ENCODE measurements at places on chromosomes 6 and 20. TPM values are rescaled to one million over a fixed set of nuclear protein-coding genes. Genes with fewer than 3 reads are reported as not detected.

Gene CST2
- total RNA-seq, result 17.5 TPM

Gene DNAH8
- not detected for total RNA-seq

Gene BANF2
- total RNA-seq, result not detected

Gene RIMS1
- 2.3 TPM for total RNA-seq

Gene PHACTR1
- total RNA-seq, result 1.6 TPM

Gene SIRPA
- total RNA-seq, result 13.6 TPM

Gene CTAGE9
- total RNA-seq, result not detected

Gene LPA
- not detected for total RNA-seq
